ENCODE measurements at places on chromosomes 3 and 15.

- DNase-seq: no peak
Measured at GRCh38 chr15:85615930-85616329, 178.8 kb downstream of the KLHL25 start.

DNA sequence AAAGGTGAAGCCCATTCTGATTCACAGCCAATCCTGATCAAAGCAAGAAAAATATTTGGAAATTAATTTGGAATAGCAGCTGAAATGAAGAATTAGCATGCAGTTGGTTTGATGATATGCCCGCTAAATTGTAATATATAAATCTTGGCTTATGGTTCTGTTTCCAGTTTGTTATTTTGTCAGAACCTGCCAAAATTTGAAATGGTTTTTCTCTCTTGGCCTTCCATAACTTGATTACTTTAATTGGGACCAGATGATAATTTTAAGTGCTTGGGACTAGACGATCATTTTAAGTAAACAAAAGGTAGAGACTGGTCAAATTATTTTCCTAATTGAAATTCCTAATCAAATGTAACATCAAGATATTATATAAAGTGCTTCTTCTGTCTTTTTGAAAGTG is 842.4 kb downstream of the TBL1XR1 start:
- DNase-seq: no peak

DNA sequence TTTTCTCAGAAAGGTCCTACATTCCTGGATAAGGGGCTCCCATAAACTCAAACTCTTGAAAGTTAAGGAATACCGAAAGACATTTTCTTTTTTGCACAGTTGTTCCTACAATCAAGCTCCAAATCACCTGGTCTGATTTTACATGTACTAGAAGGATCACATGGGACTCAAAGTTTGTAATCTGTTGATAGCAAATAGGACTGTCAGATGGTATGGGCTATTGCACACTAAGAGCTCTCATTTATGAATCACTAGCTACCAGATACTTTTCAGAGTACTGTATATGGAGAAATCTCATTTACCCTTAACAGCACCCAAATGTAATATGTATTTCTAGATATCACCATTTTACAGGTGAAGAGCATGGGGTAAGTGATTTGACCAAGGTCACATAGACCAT is 49.5 kb upstream of the CMSS1 start:
- no peak for DNase-seq

DNA sequence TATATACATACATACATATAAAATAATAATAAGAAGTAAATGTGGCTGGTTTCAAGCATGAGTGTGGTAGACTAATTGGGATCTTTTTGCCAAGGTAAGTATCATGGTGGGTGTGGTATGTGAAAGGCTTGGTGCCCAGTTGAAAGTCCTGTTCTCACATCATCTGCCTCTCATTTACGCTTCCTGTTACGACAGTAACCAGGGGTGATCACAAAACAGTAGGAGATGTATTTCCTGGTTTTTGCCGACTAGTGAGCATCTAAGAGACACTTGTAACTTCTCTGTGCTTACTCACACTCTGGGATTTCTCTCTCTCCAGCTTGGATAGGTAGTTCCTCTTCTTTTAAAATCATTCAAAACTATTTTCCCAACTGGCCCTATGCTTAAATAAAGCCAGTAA is 1028.3 kb upstream of the NR2F2 start:
- no peak for DNase-seq

GRCh38 chr15:70099967-70100473 is 2.3 kb upstream of the TLE3 start:
- no peak for DNase-seq

DNA sequence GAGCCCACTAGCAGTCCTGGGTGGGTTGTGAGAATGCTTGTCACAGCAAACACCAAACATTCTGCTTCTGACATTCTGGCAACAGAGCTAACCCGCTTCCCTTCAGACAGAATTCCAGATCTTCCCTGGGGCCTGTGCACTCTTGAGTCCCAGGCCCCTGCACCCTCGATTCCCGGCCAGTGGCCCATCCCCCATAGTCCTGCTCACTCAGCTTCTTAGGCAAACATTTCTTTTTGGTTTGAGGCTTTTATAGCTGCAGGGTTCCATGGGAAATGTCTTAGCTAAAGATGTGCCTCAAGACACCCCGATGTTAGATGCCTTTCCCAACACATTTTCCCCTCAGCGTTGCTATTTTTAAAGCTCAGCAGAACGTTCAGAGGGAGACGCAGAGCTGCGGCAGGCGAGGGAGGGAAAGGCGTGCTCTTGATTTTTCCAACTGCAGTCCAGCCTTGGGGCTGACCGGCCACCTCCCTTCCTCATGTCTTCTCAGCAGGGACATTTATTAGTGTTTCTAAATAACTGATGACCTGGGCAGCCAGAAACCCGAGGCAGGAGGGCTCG is 35.2 kb downstream of the ABTB1 start:
- no peak for DNase-seq

All from stimulated activated CD8-positive, alpha-beta memory T cell treated with anti-CD3 and anti-CD28 coated beads, Interleukin-7, amount 100 ng/mL, for 48 hours (primary cell).